ENCODE measurements at places on chromosomes 12 and 14.

- DNase-seq: no peak
Measured at GRCh38 chr12:1873531-1874510, 44.6 kb downstream of the CACNA2D4 start.

DNA sequence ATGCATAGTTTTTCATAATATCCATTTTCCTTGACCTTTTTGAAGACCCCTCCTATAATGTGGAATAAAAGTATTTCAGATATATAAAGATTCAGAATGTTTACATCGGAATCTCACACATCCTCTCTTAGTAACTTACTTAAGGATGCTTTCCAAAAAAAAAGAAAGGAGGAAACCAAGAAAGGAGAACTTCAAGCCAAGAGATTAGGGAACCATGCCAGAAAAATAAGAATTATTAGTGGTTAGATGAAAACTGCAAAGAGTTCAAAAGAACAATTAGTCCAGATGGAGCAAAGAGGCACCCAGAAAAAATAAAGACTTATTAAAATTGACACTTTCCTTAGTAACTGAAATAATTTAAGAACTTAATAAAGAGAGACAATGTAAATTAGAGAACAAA lies 179.2 kb downstream of the DUSP6 start:
- DNase-seq: no peak

DNA sequence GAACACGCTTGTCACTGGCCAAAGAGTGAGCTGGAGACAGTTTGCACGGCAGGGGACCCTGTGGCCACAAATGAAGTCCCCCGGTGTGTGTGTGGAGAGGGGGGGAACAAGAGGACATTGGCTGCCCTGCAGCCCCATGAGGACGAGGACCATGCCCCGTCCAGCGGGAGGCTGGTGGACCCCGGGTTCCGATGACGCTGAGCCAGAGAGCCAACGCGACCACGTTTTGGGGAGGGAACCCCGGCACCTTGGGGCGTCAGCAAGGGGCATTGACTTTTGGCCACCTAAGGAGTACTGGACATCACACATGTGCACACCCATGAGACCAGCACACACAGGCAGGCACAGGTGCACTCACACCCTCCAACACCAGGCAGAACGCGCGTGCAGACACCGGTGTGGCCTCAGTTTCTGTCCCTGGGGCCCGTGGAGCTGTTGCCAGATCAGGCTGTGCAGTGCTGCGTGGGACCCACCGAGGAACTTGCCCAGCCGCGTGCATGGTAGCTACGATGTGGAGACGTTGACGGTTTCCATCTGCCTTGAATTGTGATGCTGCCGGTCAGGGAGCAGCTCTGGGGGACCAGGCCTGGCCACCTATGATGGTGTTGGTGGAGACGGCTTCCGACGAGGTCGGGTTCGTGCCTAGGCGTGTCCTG lies 26.5 kb downstream of the NOC4L start:
- no peak for DNase-seq

DNA sequence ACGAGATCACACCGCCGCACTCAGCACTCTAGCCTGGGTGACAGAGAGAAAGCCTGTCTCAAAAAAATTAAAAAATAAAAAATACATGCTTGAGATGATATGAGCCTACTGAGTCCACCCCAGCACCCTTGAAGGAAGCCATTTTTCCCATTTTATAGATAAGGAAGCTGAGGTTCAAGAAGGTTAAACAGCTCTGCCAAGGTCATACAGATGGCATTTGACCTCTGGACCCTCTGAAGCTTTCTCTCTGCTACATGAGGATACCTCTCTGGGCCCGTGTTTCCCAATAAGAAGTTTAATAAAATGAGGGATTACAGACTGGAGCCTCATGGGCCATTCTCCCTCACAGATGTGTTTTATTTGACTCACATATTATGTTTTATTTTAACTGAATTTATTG lies 53.9 kb upstream of the PNMA1 start:
- no peak for DNase-seq

DNA sequence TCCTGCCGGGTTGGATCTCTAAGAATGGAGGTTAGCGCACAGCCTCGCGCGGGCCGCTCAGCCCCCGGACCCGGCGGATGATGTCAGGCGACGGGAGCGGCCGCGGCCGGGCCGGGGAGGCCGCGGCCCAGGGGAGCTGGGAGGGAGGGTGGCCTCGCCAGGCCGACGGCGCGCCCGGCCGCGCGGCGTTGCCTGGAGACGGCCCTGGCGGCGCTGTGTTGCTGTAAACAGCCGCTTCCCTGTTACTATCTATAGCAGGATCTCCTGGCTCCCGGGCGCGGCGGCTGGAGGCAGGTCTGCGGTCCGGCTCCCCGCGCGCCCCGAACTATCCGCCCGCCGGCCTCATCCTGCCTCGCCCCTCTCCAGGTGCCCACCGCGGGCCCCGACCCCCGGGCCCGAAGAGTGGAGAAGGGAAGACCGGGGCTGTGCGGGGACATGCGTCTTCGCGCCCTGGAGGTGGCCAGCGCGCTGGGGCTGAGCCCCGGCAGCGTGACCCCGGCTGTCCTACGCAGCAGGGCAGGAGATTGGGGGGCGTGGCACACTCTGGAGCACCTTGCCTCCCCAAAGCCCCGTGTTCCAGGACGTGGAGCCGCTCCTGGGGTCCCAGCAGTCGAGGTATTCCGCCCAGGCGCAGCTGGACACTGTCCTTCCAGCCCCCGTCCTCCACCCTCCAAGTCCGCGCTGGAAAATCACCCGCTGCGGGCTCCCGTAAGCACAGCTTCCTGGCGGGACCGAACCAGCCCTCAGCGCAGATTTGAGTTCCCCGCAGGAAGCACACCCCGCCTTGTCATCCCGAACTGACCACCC lies 1.4 kb upstream of the FOS start:
- DNase-seq: no peak

GRCh38 chr12:5230861-5231260 lies 187.2 kb downstream of the KCNA5 start:
- DNase-seq: no peak

DNA sequence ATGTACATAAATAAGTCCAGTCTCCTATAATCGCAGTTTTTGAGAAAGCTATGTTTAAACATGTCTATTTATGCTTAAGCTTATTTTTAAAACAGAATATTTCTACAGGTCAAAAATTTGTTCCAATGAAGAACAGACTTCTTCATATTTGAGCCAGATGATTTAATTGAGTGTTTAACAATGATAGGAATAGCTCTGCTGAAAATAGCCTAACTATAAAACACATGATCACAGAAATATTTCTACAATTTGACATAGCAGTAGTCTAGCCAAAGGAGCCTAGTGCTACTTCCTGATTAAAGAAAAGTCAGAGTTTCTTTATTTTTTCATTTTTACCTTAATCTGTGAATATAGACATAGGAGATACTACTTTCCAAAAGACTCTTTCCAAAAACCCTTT lies 29.4 kb downstream of the DCP1B start:
- no peak for DNase-seq

DNA sequence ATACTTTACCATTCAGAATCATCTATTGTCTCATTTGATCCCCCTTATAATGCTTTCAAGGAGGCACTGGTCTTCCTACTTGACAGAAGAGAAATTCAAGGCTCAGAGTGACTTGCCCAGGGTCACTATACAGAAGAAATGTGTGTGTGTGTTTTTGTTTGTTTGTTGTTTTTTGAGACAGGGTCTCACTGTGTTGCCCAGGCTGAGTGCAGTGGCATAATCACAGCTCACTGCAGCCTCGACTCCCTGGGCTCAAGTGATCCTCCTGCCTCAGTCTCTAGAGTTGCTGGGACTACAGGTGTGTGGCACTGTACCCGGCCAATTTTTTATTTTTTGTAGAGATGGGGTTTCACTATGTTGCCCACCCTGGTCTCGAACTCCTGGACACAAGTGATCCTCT lies 22.9 kb downstream of the IRF2BPL start:
- DNase-seq: no peak

- DNase-seq: no peak
Measured at GRCh38 chr14:92493492-92493891, 20.1 kb upstream of the RIN3 start.

DNA sequence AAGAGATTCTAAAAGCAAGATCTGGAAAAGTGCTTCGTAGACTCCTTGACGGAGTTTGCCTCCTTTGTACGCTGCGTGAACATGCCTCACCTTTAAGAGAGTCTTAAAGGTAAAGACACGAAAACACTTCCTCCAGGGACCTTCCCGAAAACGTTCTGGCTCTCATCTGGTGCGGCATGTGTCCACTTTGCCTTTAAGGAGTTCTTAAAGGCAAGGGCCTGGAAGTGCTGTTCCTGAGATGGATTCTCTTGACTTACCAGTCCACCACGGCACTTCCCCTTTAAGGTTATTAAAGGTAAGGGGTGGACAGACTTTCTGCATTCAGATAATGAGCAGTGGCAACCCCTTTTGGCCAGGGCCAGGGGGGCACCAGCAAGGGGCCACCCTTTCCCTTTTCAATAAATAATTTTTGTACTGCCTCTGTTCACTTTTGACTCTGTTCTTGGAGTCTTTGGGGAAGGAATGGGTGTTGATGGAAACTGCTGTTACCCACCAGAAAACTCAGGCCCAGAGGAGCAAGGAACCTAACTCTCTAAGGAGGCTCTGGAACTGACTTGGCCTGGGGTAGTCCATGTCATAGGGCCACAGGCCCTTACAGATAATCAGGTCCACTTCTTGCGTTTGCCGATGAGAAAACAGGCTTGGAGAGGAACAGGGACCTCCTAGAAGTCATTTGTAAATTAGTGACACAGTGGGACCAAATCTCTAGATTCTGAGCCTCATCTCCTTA lies 4.4 kb downstream of the REM2 start:
- DNase-seq: peak; percentile 90

GRCh38 chr14:92431199-92431725 lies 82.3 kb upstream of the RIN3 start:
- no peak for DNase-seq

DNA sequence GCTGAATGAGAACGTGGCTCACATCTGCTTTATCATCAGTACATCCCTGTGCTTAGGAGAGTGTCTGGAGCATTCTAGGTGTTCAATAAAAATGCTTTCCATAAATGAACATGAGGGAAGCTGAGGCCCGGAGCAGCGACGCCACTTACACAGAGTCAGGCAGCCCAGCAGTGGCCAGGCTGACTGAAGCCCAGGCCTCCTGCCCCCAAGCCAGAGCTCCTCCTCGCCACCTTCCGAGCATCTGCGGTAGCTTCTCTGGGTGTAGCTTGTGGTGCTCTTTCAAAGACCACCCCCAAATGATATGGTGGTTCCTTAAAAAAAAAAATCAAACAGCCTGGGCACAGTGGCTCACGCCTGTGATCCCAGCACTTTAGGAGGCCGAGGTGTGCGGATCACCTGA lies 88.8 kb downstream of the FBXL14 start:
- no peak for DNase-seq

All from GM12864 (cell line).